ENCODE measurements at places on chromosomes 2 and 18.

GRCh38 chr18:32469691-32470459 is 807 bp downstream of the GAREM1 start:
- no peak for DNase-seq

GRCh38 chr2:218959761-218960308 is 369 bp downstream of the CDK5R2 start:
- DNase-seq: no peak

- no peak for DNase-seq
These were observed 8.4 kb downstream of the ACSL3 start for GRCh38 chr2:222869252-222869560.

- no peak for DNase-seq
These were observed 606.4 kb upstream of the ZNF804A start for GRCh38 chr2:183991968-183992367.

- no peak for DNase-seq
These were observed 16.2 kb downstream of the AFF3 start for GRCh38 chr2:100126201-100126600.

DNA sequence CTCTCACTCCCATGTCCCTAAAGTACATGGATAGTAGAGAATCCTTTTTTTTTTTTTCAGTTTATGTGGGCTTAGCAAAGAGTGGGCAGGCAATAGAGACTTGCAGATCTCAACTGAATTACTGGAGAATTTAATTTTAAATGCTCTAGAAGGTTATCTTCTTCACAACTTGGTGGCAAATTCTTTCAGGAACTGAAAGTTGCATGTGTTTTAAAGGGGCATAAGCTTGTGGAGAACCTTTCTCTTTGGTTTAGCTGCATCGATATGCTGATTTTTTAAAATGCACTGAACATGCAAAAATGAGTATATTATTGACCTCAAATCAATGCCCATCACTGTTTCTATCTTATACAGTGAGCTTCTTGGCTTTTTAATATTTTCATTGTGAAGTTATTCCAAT is 24.9 kb upstream of the GALNT3 start:
- DNase-seq: no peak

- no peak for DNase-seq
These were observed 28.3 kb downstream of the SPDYA start for GRCh38 chr2:28838971-28839370.

DNA sequence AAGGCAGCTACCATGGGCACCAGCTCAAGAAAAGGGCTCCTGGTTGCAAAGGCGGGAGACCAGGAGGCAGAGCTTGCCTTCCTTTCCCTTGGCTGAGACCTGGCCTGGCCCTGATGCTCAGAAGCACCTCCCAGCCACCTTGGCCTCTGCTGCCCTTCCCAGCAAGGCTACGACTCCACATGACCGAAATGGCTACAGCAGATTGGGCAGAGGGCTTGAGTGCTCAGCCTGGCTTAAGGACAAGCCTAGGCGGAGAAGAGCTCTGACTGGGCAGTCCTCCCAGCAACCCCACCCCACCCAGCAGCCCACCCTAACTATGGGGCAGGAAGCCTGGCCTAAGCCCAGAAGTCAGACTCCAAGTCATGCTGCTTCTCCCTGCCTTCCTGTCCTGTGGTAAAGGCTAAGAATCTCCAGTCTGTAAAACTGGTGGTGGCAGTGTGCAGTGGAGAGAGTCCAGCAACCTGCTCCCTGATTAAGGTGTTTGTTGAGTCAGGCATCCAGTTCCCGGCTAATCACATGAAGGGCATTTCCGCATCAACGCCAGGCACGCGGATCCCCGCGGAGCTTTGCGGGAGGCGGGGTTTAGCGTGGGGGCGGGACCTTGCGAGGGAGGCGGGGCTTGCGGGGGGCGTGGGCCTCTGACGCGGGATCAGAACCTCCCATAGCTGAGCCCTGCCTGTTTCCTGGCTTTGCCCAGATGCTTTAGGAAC is 256.0 kb downstream of the BCL11A start:
- no peak for DNase-seq

DNA sequence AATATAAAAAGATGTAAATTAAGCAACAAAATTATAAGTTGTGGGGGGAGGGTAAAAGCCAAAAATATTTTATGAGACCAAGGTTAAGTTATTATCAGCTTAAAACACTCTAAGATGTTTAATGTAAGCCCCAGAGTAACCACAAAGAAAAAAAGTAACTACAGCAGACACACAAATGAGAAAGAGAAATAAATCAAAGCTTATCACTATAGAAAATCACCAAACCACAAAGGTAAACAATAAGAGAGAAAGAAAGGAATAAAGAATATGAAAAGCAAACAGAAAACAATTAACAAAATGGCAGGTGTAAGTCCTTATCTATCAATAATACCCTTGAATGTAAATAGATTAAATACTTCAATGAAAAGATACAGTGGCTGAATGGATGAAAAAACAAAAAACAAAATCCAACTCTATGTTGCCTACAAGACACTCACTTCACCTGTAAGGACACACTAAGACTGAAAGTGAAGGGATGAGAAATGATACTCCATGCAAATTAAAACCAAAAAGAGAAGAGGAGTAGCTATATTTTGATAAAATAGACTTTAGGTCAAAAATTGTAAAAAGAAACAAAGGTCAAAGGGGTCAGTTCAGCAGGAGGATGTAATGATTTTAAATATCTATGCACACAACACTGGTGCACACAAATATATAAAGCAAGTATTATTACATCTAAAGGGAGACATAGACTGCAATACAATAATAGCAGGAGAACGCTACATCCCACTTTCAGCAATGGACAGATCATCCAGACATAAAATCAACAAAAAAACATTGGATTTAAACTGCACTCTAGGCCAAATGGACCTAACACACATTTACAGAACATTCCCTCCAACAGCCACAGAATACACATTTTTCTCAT is 80.7 kb downstream of the PTPN2 start:
- no peak for DNase-seq

DNA sequence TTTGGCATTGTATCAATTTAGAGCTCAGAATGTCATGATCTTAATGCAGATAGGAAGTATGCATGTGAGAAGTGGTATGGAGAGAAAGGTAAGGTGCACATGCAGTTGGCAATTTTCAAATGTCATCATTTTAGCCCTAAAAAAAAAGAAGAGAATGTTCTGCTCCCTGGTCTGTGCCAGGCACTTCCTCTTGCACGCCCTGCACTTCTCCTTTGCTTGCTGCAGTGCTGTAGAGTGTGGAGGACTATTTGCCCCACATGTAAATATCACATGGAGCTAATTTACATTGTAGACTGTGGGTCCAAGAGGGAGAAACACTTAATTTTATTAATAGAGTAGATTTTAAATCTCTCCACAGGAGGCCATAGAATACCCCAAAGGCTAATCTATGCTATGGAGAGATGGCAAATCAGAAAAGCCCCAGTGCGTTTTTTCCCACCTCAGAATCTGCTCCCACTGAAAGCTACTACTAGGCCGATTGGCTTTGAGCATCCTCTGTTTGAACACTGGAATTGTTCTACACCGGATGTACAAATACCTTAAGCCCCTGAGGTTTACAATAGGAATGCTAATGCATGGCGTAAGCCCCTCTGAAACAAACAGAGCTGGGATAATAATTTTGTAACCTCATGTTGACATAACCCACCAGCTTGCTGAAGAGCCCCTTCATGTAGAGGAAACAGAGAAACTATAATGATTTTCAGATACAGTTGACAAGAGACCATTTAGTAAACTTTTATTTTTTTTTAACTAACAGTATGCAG is 137.2 kb upstream of the KLHL14 start:
- DNase-seq: no peak

DNA sequence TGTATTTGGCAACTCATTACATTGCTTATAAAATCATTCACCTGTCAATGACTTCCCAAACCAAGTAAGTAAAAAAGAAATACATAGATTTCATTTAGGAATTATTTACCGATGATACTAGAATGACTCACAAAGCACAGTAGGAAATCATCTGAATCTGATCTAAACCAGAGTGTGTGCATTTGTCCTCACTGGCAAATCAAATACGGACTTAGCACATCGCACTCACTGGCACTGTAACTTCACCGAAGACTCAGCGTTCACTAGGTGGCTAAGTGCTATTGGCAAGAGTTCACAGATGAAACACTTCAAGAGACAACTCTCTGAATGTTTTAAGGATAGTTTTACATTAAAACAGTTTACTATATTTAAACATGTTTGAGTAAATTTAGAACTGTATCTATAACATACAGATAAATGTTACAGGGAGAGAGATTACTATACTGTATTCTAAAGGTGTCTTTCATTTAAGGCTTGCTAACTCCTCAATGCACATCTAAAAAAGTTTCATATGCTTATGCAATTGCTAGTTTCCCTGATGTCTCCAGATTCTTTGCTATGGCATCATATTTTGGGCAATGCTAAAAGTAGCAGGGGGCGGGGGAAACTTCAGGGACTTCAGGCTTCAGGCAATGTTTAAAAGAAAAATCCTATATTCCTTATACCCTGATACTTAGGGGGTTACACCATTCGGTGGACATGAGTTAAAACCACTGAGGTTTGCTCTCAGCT is 48.8 kb downstream of the STK39 start:
- peak; percentile 28 for DNase-seq

DNA sequence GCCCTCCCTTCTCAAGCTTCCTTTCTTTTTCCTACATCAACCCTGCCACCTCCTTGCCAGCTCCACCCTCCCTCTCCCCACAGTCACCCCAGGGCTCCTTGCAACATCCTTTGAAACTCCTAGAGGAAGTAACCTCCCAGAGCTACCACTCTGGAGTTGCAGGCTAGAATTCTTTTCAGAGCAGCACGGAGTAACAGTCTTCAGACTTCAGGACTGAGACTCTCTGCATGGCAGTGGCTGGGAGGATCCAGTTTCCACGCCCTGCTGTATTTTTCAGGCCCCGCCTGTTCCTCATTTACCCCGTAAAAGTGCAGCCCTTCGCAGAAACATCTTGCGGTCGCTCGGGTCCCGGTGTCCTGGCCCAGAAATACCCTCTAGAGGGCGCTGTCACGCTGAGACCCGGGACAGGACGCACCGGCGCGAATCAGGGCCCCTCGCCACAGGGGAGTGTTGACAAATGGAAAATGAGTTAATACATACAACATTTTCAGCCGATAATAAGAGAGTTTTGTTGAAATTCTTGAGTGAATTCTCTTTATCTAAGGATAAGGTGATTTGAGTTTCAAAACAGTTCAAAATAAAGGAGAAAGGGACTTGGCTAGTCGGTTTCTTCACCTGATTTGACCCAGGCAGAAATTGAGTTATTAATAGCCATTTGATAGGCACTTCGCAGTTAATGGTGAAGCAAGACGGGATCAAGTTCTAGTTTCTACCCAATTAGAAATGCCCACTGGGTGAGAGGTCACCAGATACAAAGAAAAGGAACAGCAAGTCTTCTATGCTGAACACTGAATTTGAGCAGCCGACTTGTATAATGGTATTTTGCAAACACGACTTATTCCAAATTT is 18.5 kb upstream of the NTSR2 start:
- peak; percentile 46 for DNase-seq

DNA sequence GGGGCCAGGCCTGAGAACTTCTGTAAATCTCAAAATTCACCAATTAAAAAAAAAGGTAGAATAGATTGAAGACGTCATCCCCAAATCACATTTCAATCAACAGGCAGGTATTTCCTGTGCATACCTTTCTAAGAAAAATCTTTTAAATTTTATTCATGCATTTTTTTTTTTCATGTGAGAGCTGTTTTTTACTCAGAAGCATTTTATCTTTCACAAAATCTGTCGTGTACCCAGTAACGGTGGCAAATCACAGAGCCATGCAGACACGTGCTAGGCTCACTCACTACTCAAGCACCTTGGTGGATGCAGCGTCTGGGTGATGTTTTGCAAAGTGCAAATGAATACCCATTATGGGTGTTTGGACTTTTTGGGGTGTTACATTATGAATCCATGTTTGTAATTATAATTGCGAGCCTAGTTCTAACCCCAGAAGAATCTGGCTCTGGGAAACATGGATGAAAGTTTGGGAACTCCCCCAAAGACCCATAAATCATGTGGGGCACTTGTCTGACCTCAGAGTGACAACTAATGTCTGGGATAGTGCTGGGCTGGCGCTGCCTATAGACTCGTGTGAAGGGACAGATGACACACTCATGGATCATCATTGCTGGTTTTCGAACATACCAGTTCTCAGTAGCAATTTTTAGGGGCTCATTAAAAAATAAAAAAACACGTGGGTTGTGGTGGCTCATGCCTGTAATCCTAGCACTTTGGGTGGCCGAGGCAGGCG is 335.2 kb downstream of the LPIN1 start:
- no peak for DNase-seq

DNA sequence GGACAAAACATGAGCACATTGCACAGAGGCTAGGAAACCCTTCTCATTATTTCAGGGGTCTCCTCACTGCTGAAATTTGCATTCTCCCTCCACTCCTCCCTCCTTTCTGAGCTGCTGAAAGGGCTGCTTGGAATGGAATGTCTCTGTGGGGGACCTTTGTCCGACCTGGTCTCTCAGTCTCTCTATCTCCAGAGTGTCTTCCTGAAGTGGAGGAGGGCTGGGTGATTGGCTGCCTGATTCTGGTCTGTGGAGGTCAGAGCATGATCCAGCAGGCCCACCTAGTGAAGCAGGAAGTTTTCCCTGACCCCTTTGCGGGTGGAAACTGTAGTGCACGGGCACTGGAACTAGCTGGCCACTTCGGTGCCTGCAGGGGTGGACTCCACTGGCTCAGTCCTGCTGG is 560.5 kb upstream of the HS6ST1 start:
- no peak for DNase-seq

DNA sequence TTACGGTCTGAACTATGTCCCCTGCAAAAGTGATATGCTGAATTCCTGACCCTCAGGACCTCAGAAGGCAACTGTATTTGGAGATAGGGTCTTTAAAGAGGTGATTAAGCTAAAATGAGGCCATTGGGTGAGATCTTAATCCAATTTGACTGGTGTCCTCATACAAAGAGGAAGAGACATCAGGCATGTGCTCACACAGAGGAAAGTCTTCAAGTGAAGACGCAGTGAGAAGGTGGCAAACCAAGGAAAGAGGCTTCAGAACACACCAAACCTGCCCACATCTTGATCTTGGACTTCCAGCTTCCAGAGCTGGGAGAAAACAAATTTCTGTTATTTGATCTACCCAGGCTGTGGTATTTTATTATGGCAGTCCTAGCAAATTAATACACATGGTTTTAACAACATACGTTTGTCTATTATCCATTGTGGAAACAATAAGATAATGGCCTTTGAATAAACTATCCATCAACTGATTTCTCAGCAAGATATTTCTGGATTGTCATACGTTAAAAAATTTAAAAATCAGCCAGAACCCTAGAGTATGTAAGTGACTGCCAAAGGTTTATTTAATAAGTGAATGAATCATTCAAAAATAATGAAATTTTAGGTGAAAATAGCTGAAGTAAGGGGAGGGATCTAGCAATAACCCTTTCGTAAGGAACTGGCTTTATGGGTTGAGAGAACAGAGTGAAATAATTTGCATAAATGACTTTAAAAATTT is 6.5 kb downstream of the WIPF1 start:
- peak; percentile 39 for DNase-seq

DNA sequence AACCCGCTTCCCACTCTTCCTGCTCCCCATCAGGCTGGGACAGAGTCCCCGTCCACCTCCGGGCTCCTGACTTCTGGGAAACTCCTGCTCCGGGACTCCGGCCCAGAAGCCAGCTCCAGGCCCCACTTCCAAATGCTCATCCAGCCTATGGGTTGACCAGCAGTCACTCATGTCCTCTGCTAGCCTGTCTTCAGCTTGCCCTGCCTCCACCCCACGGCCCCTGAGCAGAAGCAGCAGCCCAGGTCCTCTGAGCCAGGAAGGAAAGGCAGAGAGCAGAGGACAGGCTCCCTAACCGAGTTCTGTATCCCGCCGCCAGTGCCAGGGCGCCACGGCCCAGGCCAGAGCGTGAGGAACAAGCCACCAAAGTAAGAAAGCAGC is 86.4 kb upstream of the ID2 start:
- no peak for DNase-seq

- DNase-seq: no peak
These were observed 142.5 kb downstream of the CDH19 start for GRCh38 chr18:66461344-66461743.

Data from AG09309 (cell line).